ENCODE measurements at places on chromosomes 2 and 18.

- H3K27me3 ChIP-seq: no peaks in the 10 kb centered on the region
- no peak overlapping the region for H3K4me3 ChIP-seq
- H3K36me3 ChIP-seq: no peaks in the 10 kb centered on the region
- H3K4me1 ChIP-seq: no peaks in the 10 kb centered on the region
- H3K27ac ChIP-seq: no peak overlapping the region
These were observed 22.7 kb upstream of the MC5R start for GRCh38 chr18:13801260-13801601.

DNA sequence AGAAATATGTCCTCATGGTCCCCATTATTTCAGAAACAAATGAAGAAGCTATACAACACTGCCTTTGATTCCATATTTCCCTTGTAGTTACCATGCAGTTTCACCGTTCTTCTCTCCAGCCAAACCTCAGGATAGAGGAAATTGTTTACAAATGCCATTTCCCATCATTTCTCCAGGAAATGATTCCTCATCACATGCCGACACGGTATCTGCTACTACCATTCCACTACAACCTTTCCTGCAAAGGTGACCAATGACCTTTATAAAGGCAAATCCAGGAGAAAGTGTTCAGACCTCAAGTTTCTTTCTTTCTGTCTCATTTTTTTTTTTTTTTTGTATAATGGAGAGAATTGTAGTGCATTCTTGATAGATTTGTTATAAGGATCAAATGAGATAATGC is 460.8 kb upstream of the CDH20 start:
- no peaks in the 10 kb centered on the region for H3K27me3 ChIP-seq
- H3K27ac ChIP-seq: no peak overlapping the region
- H3K4me3 ChIP-seq: no peak overlapping the region
- no peaks in the 10 kb centered on the region for H3K36me3 ChIP-seq
- DNase-seq: no peak

- no peaks in the 10 kb centered on the region for H3K27me3 ChIP-seq
- DNase-seq: no peak
- H3K27ac ChIP-seq: no peak overlapping the region
- no peaks in the 10 kb centered on the region for H3K4me1 ChIP-seq
These were observed 69.8 kb downstream of the NFATC1 start for GRCh38 chr18:79465392-79465991.

- no peaks in the 10 kb centered on the region for H3K36me3 ChIP-seq
- no peak overlapping the region for H3K27ac ChIP-seq
- no peaks in the 10 kb centered on the region for H3K27me3 ChIP-seq
- H3K4me1 ChIP-seq: peaks cover 2% of the 10 kb centered on the region
- H3K4me3 ChIP-seq: no peak overlapping the region
These were observed 141.7 kb upstream of the CCDC68 start for GRCh38 chr18:55100817-55101457.

DNA sequence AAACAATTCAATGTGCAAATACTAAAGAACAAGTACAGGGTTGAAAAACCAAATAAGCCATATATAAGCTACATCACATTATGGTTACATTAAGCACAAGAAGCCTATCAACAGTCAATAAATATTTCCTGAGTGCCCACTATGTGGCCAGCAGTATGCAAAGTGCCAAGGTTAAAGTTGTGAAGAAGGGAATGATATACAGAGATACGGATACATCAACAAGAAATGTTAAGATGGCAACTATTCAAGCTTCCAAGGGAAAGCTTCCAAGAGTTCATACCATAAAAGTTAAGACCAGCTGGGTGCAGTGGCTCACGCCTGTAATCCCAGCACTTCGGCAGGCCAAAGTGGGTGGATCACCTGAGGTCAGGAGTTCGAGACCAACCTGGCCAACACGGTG is 14.0 kb downstream of the DYM start:
- no peak overlapping the region for H3K4me3 ChIP-seq
- H3K36me3 ChIP-seq: no peaks in the 10 kb centered on the region
- peaks cover 3% of the 10 kb centered on the region for H3K4me1 ChIP-seq
- peak; percentile 59 for DNase-seq
- H3K27ac ChIP-seq: no peak overlapping the region
